ENCODE measurements at places on chromosomes 11 and 22.
A peak's percentile ranks its signal among the peaks of the same experiment; 100 is the strongest.

GRCh38 chr11:133515107-133515506 is 17.2 kb downstream of the OPCML start:
- no peak for DNase-seq

DNA sequence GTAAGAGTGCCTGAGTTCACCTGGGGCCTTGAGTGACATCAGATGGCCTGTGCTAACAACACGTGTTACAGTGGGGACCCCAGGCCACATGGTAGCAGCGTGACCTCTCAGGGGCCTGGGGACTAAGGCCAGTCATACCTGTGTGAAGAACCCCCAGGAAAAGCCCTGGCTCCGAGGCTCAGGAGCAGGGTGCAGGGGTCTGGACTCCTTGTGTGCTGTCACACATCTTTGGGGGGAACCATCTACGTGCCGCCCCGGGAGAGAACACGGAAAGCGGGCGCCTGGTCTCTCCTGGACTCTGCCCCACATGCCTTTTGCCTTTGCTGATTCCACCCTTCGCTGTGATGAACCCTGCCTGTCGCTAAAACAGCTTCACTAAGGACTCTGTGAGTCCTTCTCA is 48.7 kb downstream of the SHANK2 start:
- no peak for DNase-seq

DNA sequence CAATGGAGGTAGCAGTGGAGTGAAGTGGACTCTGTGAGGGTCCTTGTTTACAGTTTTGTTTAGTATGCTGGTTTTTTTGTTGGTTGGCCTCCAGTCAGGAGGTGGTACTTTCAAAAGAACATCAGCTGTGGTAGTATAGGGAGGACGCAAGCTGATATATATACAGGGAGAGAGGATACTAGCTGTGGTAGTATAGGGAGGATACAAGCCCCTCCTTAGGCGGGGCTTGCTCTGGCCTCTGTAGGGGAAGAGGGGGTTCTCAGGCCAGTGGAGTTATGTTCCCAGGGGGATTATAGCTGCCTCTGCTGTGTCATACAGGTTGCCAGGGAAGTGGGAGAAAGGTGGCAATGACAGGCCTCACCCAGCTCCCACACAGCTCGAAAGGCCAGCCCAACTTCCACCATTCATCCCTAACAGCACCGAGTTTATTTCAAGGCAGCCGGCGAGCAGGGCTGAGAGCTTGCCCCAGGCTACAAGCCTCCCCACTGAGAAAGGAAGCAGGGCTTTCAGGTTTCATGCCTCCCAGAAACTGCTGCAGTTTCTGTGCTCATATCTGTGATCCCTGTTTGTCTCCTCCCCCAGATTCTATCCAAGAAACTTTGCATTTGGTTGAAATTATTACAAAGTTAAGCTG is 10.4 kb downstream of the OR52E6 start:
- DNase-seq = no peak

DNA sequence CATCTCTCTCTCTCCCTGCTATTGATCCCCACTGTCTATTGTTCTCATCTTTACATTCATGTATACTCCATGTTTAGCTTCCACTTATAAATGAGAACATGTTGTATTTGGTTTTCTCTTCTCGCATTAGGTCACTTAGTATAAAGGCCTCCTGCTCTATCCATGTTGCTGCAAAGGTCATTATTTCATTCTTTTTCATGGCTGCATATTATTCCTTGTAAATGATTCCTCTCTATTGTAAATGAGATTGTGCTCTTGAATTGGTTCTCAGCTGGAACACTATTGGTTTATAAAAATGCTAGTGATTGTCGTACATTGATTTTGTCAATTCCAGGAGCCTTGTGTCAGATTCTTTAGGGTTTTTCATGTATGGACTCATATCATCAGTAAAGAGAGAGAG is 13.5 kb downstream of the ACRV1 start:
- no peak for DNase-seq

- DNase-seq = no peak
These were observed 17.6 kb downstream of the PLA2G6 start for GRCh38 chr22:38163844-38164550.

- no peak for DNase-seq
These were observed 3.4 kb upstream of the TAGLN start for GRCh38 chr11:117195761-117196160.

- peak; percentile 15 for DNase-seq
These were observed 51.0 kb upstream of the SEPTIN5 start for GRCh38 chr22:19663286-19663815.

DNA sequence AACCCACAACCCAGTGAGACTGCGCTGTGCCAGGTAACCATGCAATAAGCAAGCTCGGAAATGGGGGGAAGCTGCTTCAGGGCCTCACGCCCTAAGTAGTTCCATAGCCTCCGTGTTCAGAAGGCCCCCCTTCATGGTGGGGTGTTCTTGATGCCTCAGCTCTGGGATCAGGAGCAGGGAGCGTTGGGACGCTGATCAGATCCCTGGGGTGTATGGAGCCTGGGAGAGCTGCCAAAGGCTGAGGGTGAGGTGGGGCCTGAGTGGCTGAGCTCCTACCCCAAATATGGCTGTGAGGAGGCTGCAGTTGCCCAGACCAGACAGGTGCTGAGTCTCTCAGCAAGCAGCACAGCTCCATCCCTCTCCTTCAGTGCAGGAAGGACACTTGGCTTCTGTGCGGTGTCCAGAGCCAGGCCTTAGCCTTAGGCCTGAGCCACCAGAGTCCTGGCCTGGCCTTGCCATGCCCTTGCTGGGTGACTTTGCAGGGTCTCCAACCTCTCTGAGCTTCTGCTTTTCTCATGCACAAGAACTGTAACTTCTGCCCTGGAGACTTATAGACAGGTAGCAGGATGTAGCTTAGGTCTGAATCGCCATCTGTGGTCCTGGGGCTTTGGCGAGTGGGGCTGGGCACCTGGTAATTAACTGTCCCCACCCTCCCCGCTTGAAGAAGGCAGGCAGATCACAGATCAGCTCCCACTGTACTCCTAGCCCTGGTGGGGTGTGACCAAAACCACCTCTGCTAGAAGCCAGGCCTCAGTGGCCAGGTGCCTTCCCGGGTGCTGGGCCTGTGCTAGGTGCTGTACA is 5.3 kb downstream of the MMP11 start:
- DNase-seq = no peak

- no peak for DNase-seq
These were observed 107.2 kb downstream of the MAML2 start for GRCh38 chr11:96235751-96236150.

DNA sequence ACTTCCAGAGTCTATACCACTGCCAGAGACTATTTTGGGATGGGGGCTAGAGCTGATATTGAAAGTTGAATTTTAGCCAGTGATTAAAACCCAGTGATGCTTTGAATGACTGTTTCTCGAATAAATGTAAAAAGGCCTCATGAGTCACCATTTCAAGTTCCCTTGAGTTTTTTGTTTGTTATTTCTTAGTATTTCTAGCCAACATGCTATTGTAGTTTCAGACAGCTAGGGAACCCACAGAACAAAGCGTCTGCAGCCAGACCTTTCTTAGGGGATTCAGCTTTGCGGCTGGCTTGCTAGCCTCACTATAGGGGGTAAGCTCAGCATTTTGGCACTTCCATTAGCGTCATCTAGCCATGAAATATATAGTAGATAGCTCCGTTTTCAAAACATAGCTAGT is 66.5 kb downstream of the DBX1 start:
- DNase-seq = no peak

DNA sequence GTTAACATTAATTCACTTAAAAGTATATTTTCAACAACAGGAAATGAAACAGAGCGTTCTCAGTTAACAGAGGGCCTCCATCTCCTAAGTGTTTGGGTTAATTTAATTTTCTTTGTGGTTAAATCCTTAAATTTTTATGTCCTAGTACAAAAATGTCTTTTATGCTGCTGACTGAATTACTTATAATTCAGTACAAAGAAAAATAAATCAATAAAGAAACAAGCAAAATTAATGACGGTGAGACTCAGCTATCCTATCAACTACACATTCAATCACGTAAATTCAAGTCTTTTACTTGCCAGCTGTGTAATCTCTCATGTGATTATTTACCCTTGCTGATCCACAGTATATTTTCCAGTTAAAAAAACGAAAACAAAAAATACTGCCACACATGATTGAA is 81.4 kb downstream of the BBOX1 start:
- DNase-seq = no peak

DNA sequence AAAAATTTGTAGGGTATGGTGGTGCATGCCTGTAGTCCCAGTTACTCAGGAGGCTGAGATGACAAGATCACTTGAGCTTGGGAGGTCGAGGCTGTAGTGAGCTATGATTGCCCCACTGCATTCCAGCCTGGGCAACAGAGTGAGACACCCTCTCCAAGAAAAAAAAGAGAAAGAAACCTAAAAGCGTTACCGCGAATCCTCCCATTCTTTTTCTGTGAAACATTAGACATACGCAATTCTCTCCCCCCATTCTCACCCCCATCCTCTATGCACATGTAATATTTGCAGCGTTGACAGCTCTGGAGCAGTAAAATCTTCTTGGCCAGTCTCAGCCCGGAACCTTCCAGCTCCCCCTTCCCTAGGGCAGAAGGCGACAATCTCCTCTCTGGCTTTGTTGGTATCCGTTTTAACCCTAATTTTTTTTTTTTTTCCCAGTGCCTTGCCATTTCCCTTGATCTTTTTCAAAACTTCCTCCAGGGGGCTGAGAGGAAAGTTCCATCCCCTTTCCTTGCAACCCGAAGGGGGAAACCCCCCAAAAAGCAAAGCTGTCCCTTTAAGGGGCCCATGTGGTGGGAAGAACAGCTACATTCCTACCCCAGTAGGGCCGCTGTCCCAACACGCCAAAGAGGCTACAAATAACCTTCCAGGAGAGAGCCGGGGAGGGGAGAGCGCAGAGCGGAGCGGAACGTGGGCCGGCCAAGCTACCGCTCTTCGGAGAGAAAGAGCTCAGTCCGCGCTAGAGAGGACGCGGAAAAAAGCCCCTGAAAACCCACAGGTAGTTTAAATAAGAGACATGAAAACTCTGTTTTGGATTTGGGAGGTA is 1.9 kb downstream of the LRP4 start:
- DNase-seq = peak; percentile 67

DNA sequence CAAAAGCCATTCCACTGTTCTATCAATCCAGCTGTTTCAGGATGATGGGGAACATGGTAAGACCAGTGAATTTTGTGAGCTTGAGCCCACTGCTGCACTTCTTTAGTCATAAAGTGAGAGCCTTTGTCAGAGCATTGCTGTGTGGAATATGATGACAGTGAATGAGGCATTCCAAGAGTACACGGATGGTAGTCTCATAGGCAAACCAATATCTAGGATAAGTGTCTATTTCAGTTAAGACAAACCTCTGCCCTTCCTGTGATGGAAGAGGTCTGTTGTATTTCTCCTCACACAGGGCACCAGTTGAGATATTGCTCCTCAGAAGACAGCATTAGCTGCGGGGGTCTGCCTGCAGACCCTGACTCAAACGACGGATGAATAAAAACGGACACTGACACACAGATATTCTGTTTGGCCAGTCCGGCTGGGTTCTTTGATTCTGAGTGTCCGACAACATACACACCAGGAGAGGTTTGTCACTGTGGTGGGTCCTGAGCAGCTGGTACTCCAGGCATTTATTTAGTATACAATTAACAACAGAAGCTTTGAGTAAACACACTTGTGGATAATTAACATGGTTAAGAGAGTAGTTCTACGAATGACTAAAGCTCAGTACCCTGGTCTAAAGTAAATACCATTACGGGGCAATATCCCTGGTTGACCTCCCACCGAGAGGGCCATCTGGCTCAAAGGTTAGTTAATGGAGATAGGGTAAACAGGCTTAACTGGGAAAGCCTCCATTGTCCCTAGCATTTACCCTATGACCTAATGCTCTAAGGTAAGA is 121.7 kb downstream of the ZNF280B start:
- no peak for DNase-seq

DNA sequence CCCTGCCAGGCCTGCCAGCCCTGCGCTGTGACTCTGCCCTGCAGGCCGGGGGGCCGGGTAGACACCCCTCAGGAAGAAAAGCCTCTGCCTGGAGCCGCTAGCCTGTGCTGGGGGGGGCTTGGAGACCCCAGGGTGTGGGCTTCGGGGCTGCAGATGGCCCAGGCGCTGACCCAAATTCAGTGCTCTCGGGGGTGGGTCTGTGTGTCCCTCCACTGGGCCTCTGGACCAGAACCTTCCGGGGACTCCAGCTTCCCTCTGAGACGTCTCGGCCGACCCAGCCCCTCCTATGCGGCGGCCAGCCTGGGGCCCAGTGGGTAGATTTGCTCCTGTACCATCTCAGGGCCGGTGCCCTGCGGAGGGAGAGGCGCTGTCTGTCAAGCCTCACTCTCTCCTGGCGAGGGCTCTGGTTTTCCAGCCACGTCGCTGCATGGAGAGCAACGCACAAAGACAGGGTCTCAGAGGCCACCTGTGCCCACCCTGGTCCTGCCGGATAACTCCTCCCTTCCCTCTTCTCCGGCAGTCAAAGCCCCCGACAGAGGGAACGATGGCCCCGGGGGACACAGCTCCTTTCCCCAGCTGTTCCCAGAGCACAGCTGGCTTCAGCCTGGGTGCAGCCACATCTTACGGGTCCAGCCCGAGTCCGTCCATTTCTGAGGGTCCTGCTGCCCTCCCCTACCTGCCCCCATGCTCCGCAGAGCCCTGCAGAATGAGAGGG is 40.1 kb upstream of the TOLLIP start:
- DNase-seq = no peak

DNA sequence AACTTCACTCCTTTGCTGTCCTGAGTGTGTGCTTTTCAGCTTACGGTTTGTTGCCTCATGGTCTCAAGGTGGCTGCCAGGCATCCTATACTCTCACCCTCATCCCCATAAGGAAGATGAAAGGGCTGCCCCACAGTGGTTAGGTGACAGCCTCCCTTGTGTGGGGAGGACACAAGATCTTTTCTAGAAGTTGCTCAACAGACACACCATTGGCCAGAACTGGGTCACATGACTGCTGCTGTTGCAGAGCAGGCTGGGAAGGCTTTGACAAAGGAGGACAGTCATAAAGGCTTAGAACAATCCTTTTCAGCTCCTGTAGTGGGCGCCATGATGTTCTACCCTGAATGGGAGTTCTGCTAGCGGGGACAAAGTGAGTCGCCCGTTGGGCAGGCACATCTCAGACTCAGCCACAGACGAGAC is 69.7 kb upstream of the RASD2 start:
- no peak for DNase-seq

GRCh38 chr11:110453684-110454354 is 24.1 kb downstream of the FDX1 start:
- no peak for DNase-seq

- DNase-seq = no peak
These were observed 6.1 kb downstream of the FXYD6 start for GRCh38 chr11:117870103-117870952.

DNA sequence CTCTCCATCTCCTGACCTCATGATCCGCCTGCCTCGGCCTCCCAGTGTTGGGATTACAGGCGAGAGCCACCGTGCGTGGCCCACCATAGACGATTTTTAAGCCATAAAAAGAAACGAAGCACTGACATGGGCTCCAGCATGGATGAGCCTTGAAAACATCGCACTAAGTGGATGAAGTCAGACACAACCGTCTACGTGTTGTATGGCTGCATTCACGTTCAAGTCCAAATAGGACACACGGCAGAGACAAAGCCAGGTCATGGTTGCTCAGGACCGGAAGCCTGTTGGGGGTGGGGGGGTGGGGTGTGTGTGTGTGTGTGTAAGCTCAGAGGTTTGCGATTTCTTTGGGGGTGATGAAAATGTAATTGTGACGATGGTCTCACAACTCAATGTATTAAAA is 10.0 kb downstream of the RRP7A start:
- no peak for DNase-seq

GRCh38 chr11:62546929-62547625 is 471 bp upstream of the AHNAK start:
- DNase-seq = no peak
